ENCODE measurements at places on chromosomes 12 and 14. TPM values are rescaled to one million over a fixed set of nuclear protein-coding genes. Genes with fewer than 3 reads are reported as not detected.
A peak's percentile ranks its signal among the peaks of the same experiment; 100 is the strongest.

- no peak for DNase-seq
Observed at GRCh38 chr12:106646472-106646871, 63.7 kb downstream of the RFX4 start.

DNA sequence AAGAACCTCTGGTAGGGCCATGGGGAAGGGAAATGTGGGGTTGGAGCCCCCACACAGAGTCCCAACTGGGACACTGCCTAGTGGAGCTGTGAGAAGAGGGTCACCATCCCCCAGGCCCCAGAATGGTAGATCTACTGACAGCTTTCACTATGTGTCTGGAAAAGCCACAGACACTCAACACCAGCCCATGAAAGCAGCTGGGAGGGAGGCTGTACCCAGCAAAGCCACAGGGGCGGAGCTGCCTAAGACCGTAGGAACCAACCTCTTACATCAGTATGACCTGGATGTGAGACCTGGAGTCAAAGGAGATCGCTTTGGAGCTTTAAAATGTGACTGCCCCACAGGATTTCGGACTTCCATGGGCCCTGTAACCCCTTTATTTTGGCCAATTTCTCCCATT lies 97.8 kb downstream of the HMGA2 start:
- DNase-seq, result no peak

- peak; percentile 60 for DNase-seq
Observed at GRCh38 chr14:23160924-23161522, 22.4 kb downstream of the SLC7A8 start.

- DNase-seq, result peak; percentile 76
Observed at GRCh38 chr12:98373025-98373554, 142.3 kb upstream of the TMPO start.

DNA sequence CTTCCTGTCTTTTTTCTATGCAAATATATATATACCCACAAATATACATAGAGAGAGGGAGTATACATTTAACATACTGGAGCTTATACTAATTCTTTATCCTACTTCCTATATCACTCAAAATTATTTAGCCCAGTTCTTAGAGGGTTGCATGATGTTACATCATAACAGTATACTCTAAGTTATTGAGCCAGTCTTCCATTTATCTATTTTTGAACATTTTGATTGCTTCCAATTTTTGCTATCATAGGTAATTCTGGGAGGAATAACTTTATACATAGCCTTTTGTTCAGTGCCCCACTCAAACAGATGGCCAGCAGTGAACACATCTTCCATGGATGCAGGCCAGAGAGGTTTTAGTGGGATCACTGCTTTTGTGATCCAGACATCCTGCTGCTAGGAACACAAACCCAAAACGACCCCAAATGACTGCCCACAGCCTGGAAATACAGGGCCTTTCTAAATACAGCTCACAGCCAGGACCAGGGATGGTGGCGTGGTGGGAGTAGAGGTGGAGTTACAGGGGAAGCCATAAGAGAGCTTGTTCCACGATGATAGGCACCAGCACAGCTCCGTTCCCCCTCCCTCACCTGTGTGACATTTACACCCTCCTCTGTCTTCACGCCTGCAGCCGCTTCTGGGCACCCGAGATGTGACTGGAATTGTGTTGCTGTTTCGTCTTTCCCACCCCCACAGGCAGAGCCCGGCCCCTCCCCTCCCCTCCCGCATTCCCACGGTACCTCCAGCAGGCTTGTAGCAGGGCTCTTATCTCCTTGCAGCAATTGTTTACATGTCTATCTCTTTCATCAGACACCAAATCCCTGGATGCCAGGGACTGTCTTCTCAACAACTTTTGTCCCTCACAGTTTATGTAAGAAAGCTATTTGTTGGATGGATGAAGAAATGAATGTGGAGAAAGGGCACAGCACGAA lies 30.7 kb upstream of the HDAC7 start:
- no peak for DNase-seq

DNA sequence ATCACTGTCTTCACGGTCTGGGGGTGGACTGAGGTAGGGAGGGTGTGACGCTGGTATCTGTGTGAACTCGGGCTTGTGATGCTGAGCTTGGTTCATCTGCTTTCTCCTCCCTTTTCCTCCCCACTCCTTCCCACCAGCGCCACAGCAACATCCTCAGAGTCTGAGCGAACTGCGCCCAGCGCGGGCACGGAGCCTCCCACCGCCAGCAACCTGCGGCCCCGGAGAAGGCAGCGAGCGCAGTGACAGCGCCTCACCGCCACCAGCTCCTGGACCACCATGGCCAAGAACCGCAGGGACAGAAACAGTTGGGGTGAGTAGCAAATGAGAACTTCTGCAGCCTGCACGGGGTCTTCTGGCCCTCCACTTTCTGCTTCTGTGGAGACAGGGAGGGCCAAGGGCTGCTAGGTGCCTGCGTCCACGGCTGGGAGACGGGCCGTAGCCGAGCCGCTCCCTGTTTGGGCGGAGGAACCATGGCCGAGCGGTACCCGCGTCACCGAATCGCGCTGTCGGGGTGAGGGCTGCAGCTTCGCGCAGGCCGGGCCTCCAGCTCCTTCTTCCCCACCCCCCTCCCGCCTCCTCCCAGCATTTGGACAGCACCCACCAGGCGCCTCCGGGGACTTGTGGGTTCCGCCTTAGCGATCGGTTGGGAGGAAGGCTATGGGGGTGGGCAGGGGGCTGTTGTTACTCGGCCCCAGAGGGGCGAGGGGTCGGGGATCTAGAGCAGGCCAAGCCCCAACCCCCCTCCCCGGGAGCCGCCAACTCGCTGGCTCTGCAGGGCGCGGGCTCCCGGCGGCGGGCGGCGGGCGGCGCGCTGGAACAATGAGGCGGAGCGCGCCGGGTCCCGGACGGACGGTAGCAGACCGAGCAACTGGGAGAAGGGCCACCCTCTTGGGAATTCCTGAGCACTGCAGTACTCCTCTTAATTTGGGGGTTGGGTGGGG lies at the start of gene ATL1:
Gene ATL1, plus strand, starts transcription at position 156 of the 941 bp plus-strand sequence. Its CDS starts 121 bp downstream, at position 277.
- peak; percentile 87 for DNase-seq

- DNase-seq, result no peak
Observed at GRCh38 chr12:68106160-68106559, 53.4 kb downstream of the IFNG start.

- DNase-seq, result no peak
Observed at GRCh38 chr12:53791735-53792326, 40.1 kb upstream of the CISTR start.

- peak; percentile 66 for DNase-seq
Observed at GRCh38 chr14:66088656-66089055, 397.5 kb upstream of the CCDC196 start.

GRCh38 chr12:90086281-90086680 lies 377.6 kb upstream of the ATP2B1 start:
- DNase-seq, result no peak

The FAM161B gene
- 4.9 TPM for total RNA-seq

The KRT75 gene
- 0.21 TPM for total RNA-seq

The GPR84 gene
- total RNA-seq, result not detected

The MMP14 gene
- total RNA-seq, result 131 TPM

The RASSF9 gene
- total RNA-seq, result 4.3 TPM

All from tongue (tissue), 3 donors.